ENCODE measurements at places on chromosomes 11 and 22.

GRCh38 chr11:36300650-36301049, 4.6 kb downstream of the PRR5L start:
- DNase-seq: no peak
- H3K27me3 ChIP-seq: peaks cover 15% of the 10 kb centered on the region
- H3K4me1 ChIP-seq: no peaks in the 10 kb centered on the region
- no peak overlapping the region for H3K4me3 ChIP-seq

DNA sequence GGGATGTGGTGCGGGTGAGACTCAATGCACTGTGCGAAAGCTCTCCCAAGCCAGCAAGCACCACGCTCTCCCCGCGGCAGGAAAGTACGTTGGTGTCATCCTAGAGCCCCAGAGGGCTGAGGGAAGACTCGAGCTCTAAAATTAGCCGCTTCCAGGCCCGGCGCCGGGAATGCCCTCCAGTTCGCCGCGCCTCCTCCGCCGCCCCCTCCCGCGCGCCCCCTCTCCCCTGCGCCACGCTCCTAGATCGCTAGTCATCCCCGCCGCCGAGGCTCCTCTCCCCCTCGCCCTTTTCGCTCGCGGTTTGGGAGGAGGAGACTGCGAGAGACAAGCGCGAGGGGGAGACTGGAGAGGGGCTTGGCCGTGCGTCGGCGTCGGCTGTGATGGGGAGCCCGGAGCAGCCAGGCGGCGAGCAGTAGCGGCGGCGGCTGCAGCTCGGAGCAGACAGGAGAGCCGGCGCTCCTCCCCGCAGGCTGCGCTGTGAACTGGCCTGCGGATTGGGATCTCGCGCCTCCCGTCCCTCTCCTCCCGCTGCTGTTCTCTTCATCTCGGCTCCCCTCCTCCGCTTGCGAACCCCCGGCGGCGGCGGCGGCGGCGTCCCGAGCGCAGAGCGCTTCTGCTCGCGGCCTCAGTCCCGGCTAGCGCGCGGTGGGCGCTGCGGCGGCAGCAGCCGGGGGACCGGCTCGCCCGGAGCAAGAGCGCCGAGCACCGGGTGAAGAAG, at the start of gene FAT3:
Gene FAT3 (plus strand): TSS at position 412 of the 718 bp plus-strand sequence. CDS start 127,295 bp downstream, outside the sequence.
- no peaks in the 10 kb centered on the region for H3K36me3 ChIP-seq
- no peaks in the 10 kb centered on the region for H3K4me1 ChIP-seq
- H3K27me3 ChIP-seq: peaks cover 49% of the 10 kb centered on the region
- no peak within 1 kb of the TSS for H3K27ac ChIP-seq

DNA sequence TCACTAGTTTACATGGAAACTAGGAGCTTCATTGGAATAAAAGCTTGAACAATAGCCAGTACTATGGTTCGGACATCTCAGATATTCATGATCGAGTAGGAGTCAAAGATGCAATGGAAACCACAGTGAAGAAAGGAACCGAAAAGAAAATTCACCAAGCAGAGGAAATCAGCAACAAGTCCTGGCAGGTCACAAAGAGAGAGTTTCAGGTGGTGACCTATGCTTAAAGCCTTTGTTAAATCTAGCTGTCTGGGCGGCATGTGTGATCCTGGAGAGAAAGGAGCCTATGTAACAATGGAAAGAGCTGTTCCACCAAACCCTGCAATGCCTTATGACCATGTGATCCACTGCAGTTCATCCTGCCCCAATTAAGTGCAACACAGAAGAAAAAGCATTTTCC, 68.9 kb upstream of the POU2AF2 start:
- H3K4me1 ChIP-seq: peaks cover 6% of the 10 kb centered on the region
- no peak overlapping the region for H3K27ac ChIP-seq
- peaks cover 2% of the 10 kb centered on the region for H3K27me3 ChIP-seq
- no peak for DNase-seq
- no peaks in the 10 kb centered on the region for H3K36me3 ChIP-seq

DNA sequence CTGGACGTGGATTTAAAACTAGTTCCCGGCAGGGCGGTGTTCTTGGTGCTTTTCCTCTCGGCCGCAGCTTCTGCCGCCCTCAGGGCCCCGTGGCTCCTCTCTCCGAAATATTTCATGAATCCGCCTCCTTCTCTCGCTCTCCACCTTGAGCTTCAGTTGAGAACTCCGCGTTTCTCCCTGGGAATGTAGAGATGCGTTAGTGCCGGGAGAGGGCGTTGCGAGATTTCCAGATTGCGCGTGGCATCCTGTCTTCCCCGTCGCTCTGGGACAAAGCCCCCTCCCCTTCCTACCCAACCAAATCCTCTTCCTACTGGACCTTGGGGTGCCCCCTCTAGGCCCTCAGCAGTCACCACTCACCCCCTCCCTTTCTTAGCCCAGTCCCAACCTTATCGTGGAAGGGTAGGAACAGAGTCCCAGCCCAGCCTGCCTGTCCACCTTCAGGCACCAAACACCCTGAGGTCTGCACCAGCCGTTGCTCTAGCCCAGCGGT, 15.5 kb upstream of the RAC2 start:
- peaks cover 28% of the 10 kb centered on the region for H3K4me1 ChIP-seq
- no peak for DNase-seq
- H3K4me3 ChIP-seq: no peak overlapping the region
- no peak overlapping the region for H3K27ac ChIP-seq
- peaks cover 4% of the 10 kb centered on the region for H3K27me3 ChIP-seq
- peaks cover 4% of the 10 kb centered on the region for H3K36me3 ChIP-seq

- H3K4me3 ChIP-seq: no peak overlapping the region
- no peak for DNase-seq
- no peak overlapping the region for H3K27ac ChIP-seq
- H3K27me3 ChIP-seq: peaks cover 3% of the 10 kb centered on the region
- H3K4me1 ChIP-seq: no peaks in the 10 kb centered on the region
Measured at GRCh38 chr11:5992604-5993251, 5.9 kb upstream of the OR52L1 start.

GRCh38 chr11:78209478-78209877, 20.8 kb downstream of the USP35 start:
- no peak overlapping the region for H3K4me3 ChIP-seq
- H3K4me1 ChIP-seq: peaks cover 16% of the 10 kb centered on the region
- H3K27ac ChIP-seq: no peak overlapping the region
- peaks cover 52% of the 10 kb centered on the region for H3K36me3 ChIP-seq

GRCh38 chr22:23526596-23527316, 53.3 kb downstream of the IGLL1 start:
- peak overlapping the region; percentile 6 for H3K27ac ChIP-seq
- no peaks in the 10 kb centered on the region for H3K36me3 ChIP-seq
- H3K4me3 ChIP-seq: no peak overlapping the region
- peaks cover 3% of the 10 kb centered on the region for H3K4me1 ChIP-seq
- no peak for DNase-seq

GRCh38 chr11:76972051-76972450, 62.1 kb upstream of the B3GNT6 start:
- no peaks in the 10 kb centered on the region for H3K4me1 ChIP-seq
- peaks cover 2% of the 10 kb centered on the region for H3K36me3 ChIP-seq
- H3K27ac ChIP-seq: no peak overlapping the region

GRCh38 chr11:106105986-106106385, 28.5 kb downstream of the AASDHPPT start:
- no peak overlapping the region for H3K4me3 ChIP-seq
- no peaks in the 10 kb centered on the region for H3K36me3 ChIP-seq
- no peaks in the 10 kb centered on the region for H3K27me3 ChIP-seq
- no peaks in the 10 kb centered on the region for H3K4me1 ChIP-seq
- H3K27ac ChIP-seq: no peak overlapping the region

Data from activated CD8-positive, alpha-beta T cell treated with anti-CD3 and anti-CD28 coated beads, Interleukin-2, amount 10 ng/mL, durations not matched to agents 7 days and 5 days (primary cell).